ENCODE measurements at places on chromosomes 12 and 14.
A peak's percentile ranks its signal among the peaks of the same experiment; 100 is the strongest.

- no peak for DNase-seq
These were observed 6.4 kb downstream of the DPF3 start for GRCh38 chr14:72887514-72887913.

DNA sequence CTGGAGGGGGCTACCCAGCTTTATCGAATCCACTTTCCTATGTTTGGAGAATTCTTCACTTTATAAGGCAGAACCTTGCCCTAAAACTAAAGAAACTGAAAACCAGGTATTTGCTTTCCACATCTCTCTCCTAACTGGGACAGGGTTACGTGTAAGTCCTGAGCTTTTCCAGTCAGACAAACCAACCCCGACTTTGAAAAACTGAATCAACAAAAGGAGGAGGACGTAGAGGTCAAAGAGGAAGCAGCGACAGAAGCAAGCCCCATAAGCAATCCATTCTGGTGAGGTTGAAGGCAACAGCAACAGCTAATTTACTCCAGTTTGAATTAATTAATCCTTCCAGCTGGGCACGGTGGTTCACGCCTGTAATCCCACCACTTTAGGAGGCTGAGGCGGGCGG is 47.2 kb downstream of the LRP6 start:
- DNase-seq: no peak

DNA sequence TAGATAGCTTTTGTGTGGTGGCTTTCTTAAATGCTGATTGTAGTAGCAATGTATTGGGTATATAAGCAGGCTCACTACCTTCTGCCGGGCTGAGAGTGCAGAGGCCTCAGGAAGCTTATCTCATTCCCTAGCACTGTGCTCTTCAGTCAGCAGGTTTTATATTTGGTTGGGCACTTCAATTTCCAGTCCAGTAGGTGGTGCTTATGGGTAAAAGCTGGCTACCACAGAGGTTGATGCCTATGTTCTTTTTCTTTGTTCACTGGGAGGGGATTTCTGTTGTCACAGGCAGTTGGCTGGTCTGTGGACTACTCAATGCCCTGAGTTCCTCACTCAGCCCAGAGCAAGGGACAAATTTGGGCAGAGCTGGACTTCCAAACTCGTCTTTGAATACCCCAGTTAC is 43.0 kb upstream of the GLIPR1 start:
- DNase-seq: peak; percentile 73

DNA sequence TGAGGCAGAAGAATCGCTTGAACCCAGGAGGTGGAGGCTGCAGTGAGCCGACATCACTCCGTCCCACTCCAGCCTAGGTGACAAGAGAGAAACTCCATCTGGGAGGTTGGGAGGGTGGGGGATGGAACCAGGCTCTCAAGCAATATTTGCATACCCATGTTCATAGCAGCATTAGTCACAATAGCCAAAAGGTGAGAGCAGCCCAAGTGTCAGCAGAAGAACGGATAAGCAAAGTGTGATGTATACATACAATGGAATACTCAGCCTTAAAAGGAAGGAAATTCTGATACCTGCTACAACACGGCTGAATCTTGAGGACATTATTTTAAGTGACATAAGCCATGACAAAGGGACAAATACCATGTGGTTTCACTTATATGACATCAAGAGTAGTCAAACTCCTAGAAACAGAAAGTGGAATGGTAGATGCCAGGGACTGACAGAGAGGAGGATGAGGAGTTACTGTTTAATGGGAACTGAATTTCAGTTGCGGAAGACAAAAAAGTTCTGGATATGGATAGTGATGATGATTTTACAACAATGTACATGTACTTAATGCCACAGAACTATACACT is 11.6 kb downstream of the DAD1 start:
- DNase-seq: no peak

- peak; percentile 89 for DNase-seq
These were observed 1.2 kb upstream of the NEMF start for GRCh38 chr14:49853572-49854375.

GRCh38 chr14:53226553-53226952 is 73.4 kb upstream of the DDHD1 start:
- peak; percentile 69 for DNase-seq

- DNase-seq: no peak
These were observed 57.0 kb downstream of the SMUG1 start for GRCh38 chr12:54131641-54132280.

DNA sequence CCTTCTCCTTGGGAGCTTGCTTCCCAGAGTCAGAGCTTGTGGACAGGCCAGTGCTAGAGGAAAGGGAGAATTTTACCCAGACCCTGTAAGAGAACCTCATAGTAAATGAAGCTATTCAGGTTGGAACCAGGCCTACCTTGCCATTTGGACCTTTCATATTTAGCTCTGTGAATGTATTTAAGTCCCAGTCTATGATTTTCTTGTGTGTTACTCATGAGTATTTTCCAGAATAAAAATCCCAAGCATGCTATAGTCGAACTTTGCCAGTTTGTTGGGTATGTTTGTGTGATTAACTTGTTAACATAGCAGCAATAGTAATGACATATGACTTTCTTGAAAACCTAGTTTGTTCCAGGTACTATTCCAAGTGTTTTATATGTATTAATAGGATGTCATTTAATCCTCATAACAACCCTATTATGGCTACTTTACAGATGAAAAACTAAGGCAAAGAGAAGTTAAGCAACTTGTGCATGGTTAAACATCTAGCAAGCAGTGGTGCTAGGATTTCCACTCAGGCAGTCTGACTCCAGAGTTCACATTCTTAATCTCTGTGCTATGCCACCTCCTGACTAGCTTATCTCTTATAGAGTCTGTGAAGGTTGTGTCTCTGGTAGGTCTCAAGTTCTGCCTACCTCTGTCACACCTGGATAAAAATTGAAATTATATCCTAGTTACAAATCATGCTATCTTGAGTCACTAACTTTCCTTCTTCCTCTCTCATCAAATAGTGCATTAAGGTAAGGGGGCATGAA is 47.9 kb upstream of the GARIN2 start:
- no peak for DNase-seq

DNA sequence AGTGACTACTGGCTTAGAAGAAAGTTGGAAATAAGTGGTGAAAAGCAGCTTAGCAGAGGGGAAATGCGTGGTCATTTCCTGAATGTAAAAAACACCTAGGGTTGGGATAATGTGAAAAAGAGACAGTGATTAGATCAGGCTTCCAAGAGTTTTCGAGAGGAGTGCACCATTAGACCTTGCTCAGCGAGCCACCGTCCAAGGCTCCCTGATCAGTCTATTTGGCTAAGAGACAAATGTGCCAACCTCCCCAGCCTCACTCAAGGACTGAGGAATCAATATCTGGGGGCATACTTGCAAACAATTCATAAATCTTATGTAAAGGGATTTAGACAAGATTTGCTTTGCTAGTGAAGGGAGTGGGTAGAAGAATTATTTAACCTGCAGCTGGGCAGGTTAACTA is 594.5 kb downstream of the NRXN3 start:
- DNase-seq: no peak

DNA sequence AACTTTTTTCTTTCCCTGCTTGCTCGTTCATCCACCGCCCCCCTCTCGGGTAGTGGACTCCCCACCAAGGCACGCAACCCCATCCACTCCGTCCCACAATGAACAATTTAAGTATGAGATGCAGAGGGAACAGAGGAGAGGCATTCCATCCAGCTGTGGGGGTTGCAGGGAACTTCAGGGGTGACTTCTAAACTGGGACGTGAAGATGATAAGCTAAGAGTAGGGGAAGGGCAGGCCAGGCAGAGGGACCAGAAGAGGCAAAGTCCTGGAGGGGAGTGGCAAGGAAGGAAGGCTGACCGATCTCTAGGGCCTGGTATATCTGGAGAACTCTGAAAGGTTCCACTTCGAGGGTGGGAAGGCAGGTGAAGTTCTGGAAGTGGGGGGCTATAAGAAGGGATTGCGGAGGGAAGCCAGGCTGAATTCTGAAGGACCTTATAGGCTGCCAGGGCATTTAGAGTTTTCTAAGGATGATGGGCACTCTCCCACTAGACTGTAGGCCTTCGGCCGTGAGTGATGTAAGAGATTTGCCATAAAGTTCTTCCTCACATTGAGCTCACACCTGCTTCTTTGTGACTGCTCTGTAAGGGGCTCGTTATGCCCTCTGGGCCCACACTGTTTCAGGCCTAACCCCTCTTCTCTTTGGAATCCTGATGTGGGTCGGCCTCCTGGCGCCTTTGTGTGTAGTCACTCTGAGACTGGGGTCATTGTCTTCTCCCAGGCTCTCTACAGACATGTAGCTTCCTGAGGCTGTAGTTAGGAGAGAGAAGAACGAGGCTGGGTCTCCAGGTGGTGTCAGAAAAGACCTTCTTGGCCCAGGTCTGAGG is 12.1 kb downstream of the NFATC4 start:
- no peak for DNase-seq

Measured in fibroblast of pulmonary artery (primary cell).